ENCODE measurements at places on chromosomes 4 and X.

- no peak for DNase-seq
Measured at GRCh38 chrX:109553862-109554261, 17.2 kb downstream of the NXT2 start.

DNA sequence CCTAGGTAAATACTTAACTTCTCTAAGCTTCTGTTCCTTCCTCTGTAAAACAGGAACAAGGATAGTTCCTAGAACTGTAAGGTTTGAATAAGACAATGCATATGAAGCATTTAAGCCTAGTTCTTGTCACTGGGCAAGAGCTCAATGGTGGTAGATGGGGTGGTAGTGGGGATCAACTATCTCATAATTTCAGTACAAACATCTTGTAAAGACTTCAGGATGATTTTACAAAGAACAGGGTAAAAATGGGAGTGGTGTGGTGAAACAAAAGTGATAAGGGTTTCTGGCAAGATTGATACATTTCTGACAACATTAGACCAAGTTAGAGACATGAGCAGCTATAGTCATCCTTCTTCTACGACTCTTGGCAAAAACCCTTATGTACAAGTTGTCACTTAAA is 137.8 kb downstream of the SCFD2 start:
- DNase-seq: no peak

- DNase-seq: no peak
Measured at GRCh38 chrX:11540532-11541377, 125.0 kb downstream of the ARHGAP6 start.

DNA sequence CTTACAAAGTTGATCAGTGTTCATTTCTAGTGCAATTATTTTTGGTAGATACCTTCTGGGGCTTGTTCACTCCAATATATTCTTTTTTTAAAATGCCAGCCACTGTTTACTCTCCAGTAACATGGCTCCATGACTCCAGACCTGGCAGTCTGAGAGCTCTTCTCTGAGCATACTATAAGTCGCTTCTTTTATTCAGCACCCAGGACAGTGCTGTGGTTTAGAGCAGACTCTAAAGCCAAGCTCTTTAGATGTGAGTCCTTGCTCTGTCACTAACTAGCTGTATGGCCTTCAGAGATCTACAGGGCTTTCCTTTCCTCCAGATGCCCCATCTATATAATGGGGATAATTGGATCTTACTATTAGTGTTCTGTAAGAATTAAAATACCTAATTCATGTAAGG is 200.2 kb upstream of the FAM241A start:
- no peak for DNase-seq

DNA sequence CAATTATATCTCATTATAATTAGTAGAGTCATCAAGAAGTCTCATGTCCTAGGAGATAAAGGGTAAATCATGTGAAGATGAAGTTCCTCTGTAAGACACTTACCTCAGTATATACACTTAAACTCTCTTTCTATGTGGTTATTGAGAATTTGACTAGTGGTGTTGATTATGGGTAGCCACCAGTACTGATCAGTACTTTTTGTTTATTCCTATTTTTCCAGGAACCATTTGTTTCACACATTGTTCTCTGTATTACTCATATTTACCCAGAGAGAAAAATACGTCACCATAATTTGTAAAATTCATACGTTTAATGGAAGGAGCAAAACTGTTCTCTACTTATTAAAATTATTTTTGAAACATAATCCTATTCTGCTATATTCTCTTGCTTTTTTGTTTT is 55.8 kb upstream of the PRDM8 start:
- DNase-seq: no peak

GRCh38 chr4:8514391-8514790 is 65.8 kb upstream of the GPR78 start:
- DNase-seq: no peak

- DNase-seq: peak; percentile 25
Measured at GRCh38 chr4:1246901-1247863, 1.7 kb downstream of the CTBP1 start.

- DNase-seq: no peak
Measured at GRCh38 chr4:95409127-95409526, 139.6 kb downstream of the UNC5C start.
